T-helper 22 cell (primary cell): ENCODE measurements at places on chromosomes 3 and 15.

DNA sequence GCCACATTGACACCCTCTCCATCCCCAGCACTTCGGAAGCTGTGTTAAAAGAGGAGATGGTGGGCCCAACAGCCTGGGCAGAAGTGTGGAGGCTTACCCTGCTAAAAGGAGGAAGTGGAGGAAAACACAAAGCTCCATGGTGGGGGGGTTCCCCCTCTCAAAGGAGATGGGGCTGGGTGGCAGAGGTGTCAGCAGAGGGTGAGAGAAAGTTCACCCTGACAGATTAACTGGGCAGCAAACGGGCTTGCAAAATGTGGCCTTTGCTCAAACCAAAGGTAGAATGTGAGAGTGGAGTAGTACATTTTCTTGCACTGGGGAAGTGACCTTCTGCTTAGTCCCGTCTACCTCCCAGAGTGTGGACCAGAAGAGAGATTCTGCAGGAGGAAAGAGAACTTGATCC is 44.7 kb downstream of the MYO1E start:
- DNase-seq: no peak

DNA sequence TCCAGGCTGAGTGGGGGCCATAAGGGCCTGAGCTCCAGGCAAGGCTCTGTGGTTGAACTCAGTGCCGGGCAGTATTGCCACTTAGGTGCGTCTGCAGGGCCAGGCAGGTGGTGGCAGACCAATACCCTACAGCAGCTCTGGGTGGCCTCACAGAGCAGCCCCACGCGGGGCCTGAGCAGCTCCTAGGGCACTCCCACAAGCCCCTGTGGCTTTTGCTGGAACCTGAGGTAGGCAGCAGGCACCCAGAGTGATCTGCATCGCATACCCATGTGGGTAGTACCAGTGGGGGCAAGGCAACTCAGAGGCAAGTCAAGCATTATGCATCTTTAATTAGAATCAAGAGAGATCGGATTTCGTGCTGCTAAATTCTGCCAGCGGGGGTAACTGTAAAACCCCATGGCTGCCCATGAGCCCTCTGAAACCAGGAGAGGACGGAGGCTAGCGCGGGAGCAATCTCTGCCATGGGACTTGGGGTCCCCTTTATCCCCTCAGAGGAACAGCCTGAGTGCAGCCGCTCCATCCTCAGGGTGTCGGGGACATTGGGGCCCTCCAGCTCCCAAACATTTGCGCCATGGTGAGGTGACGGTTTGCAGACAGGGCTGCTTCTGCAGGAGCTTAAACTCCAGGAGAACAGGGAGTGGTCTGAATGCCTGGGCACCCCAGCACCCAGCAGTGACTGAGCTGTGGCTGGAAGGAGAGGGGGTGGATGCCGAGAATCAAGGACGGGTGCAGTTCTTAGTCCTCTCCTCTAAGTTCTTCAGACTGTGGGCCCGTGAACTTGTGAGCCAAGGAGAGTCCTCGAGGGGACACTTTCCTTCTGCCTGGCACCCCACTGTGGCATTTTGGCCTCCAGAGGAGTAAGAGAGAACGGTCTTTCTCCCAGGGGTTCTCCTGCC is 62.4 kb upstream of the PCSK6 start:
- no peak for DNase-seq

- DNase-seq: no peak
Observed at GRCh38 chr15:39415634-39416033, 165.2 kb upstream of the THBS1 start.

DNA sequence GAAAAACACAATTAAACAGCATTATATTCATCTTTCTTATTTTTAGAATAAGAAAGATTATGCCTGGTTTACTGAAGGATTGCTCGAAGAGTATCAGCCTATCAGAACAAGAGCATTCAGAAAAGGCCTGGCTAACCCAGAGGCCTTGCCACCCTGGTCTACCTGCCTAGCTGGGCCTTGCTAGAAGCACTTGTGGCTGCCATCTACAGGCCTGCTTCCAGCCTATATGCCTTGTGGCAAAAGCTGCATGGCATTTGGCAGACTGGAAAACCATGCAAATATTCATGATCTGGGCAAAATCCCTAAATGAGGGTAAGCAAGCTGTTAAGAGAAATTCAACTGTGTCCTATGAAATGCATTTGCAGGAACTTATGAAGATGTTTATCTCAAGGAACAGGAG is 9.3 kb upstream of the ATP13A4 start:
- no peak for DNase-seq

DNA sequence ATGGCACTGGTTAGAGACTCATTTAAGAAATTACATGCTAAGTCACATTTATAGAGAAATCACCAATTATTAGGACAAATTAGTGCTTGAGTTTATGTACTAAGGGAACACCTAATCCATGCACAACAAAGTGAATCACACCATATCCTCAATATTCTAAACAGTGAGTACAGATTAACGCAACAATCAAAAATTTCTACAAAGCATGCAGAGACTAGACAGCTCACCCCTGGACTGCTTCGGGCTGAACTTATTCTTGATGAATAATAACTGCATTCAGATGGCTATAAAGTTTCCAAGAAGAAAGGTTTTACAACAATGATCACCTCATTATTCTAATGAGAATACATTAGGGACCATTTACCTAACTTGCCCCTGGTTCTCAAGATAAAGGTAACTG is 66.5 kb downstream of the LRRFIP2 start:
- no peak for DNase-seq

DNA sequence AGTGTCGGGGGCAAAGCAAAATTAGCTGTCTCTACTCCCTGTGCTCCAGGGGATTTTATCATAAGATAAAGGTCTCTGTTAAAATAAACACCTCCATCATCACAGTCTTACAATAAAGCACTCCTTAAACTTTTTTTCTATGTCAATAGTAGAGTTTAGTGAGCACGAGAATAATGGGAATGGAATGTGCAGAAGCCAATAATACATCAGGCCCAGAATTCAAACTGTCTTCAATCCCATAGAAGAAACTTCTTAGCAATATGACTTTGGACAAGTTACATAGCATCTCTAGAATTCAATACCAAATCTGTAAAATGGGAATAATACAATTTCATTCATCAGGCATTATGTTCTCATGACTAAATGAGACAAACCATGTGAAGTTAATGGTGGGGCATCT is 49.0 kb upstream of the EPHA3 start:
- DNase-seq: no peak

DNA sequence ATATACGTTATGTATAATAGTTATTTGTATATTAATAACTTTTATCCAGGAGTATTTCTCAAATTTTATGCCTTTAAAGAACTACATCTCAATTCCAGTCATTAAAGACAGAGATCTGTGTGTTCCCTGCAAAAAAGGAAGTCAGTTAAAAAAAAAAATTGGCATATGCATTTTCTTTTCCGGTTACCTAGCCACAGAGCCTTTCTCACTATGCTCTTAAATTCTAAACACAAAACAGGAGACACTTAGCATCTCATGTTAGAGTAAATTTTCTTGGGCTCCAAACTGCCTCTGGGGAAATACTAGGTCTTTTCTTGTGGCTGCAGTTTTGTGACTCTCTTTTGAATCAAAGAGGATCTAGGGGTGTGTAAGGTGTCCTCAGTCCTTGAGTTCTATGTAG is 105.9 kb downstream of the KCNH8 start:
- DNase-seq: no peak

DNA sequence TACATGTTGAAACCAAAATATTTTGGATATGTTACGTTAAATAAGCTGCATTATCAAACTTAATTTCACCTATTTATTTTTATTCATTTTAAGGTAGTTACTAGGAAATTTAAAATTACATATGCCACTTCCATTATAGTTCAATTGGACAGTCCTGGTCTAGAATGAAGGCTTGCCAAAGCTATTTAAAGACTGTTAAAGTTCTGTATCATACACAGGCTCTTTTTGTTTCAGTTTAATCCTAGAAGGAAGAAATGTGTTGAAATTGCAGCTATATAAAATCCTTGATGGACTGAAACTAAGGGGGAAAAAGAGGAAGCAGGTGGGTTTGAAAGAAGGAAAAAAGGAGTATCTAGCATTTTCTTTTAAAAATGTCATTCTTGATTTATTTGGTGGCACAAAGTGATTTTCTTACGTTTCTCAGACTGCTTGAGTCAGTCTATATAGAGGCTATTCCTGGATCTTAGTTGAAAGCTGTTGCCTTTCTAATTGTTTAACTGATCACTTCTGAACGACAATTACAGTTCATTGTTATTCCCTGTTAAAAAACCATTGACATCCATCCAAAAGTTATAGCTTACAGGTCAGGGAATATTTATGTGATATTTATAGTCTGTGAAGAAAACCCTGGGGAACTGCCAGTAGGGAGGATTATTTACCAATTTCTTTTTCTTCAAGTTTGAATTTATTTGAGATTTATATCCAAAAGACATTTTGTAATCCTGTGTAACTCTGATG is 195.0 kb downstream of the RORA start:
- no peak for DNase-seq

- no peak for DNase-seq
Observed at GRCh38 chr15:101276501-101277037, 716 bp downstream of the SELENOS start.

GRCh38 chr3:49712631-49713317 is 6.7 kb downstream of the AMIGO3 start:
- no peak for DNase-seq

- no peak for DNase-seq
Observed at GRCh38 chr3:112561484-112561733, 353 bp downstream of the ATG3 start.

DNA sequence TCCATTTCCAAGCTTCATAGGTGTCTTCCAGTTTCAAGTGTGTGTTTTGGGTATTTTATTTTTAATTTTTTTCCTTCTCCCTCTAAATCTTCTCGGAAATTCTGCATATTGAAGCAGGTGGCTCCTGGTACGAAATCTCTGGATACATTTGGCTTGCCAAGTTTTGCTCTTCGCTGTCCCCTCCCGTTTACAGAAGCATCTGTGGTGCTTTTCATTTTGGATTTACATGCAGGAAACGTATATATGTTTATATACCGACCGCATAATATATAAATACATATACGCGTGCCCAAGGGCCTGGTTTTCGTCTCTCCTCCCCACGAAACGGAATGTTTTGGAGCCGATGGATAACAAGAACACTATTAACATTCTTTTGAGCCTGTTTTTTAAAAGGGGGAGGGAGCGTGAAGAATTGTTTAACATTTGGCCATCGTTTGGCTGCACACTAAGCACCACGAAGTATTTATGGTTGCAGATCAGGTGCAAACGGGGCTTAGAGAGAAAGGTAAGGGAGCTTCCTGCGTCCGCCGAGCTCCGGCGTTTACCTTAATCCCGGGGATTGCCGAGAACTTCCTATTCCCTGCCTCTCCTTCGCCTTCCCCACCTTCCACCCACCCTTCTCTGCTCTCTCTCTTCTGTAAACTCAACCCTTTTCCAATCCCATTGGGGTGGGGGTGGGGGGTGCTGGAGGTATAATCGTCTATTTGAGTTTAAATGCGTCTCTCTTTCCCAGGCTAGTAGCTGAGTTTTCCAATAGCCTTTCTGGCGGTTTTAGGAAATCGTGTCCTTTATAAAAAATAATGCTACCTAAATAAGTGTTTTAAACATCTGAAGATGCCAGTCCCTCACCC is 1.1 kb upstream of the NLGN1 start:
- no peak for DNase-seq

- no peak for DNase-seq
Observed at GRCh38 chr3:145864336-145864735, 296.6 kb downstream of the PLOD2 start.

- no peak for DNase-seq
Observed at GRCh38 chr3:151918253-151919029, 45.0 kb downstream of the SUCNR1 start.

GRCh38 chr3:120130656-120131055 is 36.4 kb upstream of the GSK3B start:
- DNase-seq: no peak

DNA sequence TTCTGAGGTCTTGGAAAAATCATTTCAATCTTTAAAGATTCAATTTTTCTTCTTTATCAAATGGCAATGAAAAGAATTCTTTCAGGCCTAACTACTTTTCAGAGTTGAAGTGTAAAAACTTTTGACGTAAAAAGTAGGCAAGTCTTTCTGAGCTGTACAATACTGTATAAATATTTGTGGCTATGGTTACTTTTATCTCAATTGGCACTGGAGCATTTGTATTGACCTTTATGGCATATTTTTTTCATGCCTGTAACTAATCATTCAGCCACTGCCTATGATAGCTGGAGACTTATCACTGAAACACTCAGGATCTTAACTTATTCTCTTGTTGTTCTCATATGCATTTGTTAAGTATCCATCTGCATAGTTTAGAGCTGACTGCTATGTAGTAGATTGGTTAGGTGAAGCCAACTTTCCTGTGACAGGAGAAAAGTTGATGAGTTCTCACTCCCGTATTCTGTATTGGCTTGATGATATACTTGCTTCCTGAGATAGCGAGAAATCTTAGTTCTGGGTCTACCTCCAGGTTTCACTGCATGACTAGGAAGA is 290.4 kb upstream of the TBL1XR1 start:
- DNase-seq: no peak

DNA sequence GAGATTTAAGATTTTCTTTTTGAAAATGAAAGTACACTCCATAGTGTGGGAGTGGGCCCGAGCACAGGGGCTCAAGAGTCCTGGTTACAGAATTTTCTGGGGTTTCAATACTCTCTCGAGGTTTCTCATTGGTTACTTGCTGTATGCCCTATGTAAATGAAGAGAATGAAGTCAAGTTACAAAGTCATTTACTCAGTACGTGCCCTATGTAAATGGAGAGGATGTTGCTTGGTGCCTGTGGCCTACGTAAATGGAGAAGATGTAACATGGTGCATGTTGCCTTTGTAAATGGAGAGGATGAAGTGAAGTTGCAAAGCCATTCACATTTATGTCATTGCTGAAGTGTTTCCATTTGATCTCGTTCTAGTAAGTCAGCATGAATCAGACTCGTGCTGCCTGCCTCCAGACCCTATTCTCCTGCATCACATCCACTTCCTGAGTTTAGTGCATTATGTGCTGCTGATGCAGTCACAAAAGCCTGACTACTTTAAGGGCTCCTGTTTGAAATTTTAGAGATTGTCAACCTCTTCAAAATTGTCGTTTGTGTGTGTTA is 302.0 kb downstream of the ZBBX start:
- DNase-seq: no peak

DNA sequence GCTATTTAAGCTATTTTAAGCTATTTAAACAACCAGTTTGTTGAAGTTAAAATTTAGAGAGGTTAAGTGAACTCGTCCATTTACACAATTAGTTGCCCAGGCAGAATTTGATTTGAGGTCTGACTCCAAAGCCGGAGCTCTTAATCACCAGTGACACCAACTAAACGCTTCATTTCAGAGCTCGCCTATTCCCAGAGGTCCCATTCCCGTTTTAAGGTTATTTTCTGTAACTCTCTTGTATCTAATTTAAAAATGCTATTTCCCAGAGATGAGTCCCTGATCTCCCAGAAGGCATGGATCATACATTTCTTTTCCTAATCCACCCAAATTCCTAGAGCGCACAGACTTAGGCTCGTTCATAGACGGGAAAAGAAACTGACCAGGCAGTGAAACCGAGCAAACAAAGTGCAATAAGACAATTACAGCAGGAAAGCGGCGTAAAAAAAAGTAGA is 904 bp upstream of the MCTP2 start:
- no peak for DNase-seq

- no peak for DNase-seq
Observed at GRCh38 chr15:73997986-73998385, 3.5 kb downstream of the PML start.

- no peak for DNase-seq
Observed at GRCh38 chr3:87201727-87202126, 25.4 kb upstream of the CHMP2B start.
